ENCODE measurements at places on chromosomes 1 and 21.

GRCh38 chr1:113307771-113308445, 82.4 kb upstream of the MAGI3 start:
- no peak for DNase-seq

DNA sequence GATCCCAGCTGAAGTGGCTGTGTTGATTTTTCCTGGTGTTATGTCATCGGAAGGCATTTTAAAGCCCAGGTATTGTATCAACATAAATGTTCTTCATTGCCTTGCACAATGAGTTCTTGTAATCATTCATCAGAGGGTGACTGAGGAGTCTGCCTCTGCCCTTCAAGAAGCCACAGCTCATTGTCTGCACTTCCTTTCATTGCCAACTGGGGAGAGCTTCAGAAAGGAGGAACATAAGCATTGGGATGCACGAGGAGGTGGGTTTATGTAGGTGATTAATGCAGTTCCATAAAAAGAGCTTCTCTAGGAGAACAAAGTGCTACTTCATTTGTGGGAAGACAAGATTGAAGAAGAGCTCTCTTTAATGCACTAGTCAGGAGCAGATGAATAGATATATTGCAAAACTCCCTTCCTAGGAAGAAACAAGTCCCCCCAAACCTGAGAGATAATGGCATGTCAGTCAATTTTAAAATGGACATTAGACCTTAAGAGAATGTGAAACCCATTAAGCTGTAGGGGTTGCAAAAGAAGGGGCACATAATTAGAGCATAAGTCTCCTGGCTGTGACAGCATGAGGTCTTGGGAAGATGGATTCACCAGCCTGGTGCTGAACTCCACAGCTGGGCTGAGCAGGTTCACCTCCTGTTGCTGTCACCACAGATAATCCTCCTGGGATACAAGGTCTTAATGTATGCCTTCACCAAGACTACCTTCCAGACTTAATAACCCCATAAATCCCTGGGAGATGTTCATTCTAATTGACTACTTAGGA, 124.6 kb downstream of the BACH1 start:
- no peak for DNase-seq

DNA sequence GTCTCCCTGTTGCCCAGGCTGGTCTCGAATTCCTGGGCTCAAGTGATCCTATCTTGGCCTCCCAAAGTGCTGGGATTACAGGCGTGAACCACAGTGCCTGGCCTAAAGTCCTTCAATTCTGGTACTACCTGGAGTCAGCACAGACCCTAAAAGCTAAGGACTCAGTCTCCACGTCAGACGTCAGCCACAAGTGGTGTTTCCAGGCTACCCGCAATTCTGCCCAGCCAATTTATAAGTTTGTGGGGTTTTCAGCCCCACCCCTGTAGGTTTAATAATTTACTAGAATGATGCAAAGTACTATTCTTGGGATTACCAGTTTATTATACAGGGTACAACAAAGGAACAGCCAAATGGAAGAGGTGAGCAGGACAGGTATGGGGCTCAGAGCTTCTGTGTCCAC, 10.6 kb upstream of the DIP2A start:
- DNase-seq, result no peak

GRCh38 chr1:25795211-25795610, 4.8 kb upstream of the SELENON start:
- DNase-seq, result no peak

DNA sequence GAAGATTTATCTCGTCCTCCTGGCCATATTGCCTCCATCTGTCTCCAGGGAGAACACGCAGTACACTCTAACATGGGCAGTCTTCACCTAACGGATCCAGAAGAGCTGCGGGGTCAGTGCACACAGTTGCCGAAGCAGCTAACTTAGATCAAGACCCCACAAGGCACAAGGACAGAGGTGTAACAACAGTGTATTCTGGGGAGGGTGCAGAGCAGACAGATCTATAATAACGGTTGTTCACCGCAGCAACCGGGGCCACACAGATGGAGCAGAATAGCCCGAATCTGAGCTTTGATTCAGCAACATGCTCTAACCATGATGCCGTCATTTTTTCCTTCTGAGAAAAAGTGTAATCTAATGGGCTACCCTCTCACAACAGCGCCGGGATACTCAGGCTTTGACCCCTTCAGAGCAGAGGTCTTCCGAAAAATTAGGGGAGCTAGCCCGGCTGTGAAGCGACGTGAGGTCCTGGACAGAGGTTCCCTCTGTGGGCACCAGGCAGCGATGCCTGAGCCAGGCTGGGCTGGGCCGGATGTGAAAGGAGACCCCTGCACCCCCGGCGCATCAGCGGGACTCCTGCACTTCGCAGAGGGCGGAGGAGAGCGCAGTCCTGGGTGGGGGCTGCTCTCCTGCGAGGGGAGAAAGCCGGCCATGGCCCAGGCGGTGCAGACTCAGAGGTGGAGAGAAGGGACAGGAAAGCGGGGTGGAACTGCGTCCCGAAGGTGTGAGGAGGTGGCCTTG, 57.5 kb downstream of the BCL9 start:
- DNase-seq, result peak; percentile 6

DNA sequence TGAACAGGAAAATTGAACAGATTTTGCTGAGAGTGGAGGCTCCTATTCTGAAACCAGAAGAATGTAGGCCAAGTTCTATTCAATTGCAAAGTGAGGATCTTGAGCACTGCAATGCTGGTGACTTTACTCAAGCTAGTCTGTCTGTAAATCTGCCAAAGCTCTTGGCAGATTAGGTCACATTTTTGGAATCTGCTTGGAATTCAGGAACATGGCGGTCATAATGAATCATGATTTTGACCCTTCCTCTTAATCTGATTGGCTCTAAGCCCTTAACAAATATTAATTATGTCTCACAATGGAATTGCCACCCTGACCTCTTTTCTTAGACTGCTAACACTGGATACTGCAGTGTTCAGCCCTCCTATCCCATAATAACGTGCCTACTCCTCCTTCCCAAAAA, 7.2 kb upstream of the GNG12 start:
- no peak for DNase-seq

DNA sequence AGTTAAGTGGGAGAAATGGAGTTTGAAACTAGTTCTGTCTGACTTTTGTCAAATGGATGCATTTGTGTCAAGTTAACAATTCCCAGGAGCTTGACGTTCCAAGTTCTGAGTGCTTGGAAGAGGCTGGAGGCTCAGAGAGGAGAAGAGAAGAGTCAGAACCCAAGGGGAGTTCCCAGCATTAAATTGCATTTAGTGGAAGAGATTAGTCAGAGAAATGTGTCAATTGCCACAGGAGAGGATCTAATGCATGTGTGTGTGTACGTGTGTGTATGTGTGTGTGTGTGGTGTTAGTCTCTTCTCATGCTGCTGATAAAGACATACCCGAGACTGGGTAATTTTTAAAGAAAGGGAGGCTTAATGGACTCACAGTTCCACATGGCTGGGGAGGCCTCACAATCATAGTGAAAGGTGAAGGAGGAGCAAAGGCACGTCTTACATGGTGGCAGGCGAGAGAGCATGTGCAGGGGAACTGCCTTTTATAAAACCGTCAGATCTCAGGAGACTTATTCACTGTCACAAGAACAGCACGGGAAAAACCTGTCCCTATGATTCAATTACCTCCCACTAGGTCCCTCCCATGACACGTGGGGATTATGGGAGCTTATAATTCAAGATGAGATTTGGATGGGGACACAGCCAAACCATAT, 101.5 kb upstream of the TMEM51 start:
- DNase-seq, result no peak

- DNase-seq, result no peak
These were observed 64.1 kb downstream of the ANGPTL1 start for GRCh38 chr1:178806665-178807300.

DNA sequence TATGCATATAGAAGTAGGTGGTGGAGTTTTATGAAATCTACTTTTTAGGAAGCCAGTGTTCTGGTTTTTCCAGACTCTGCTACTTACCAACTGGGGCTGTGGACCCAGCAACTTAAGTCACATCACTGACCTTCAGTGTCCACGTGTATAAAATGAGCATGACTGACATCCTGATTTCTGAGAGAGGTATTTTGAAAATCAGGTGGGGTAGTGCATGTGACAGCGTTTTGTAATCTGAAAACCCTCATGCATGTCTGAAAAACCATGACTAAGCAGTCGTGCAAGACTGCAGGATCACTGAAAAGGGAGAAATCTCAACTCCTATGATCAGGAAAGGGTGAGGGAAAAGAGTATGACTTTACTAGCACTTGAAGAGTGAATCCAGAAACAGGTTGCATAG, 26.1 kb downstream of the CR1L start:
- DNase-seq, result no peak

- DNase-seq, result peak; percentile 6
These were observed 48.0 kb downstream of the ACTN2 start for GRCh38 chr1:236734141-236734765.

- no peak for DNase-seq
These were observed 49.9 kb downstream of the CHRM3 start for GRCh38 chr1:239436286-239436685.

- no peak for DNase-seq
These were observed 35.9 kb downstream of the URB1 start for GRCh38 chr21:32356874-32357395.

DNA sequence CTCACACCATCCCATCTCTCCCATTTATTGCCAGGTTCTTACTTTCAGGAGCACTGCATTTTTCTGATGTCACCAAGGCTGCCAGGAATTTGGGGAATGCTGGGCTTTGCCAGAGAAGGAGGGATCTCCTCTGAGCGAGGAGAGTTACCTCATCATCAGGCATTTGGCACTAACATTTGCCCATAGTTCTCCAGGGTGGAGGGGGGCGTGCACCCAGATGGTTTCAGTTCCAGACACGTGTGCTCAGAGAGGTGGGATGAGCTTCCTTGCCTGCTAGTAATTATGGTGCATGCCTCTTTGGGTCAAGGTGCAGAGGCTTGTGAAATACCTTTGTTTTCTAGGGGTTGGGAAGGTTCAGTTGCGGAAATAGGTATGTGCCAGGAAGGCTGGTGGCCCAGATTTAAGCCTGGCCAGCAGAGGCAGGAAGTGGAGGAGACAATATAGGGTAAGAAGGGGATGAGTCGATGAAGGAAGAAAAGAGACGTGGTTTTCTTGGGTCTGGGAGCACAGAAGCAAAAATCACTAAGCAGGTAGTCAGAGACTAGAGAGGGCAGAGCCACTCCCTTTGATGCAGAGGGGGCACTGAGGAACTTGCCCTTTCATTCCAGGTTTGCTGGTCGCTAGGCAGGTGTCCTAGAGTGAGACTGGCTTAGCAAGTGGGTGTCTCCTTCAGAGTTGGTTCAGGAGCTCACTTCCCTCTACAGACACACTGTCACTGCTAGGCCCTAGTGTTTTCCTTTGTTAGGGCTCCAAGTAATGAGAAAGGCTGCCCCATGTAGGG, 7.2 kb downstream of the TUFT1 start:
- no peak for DNase-seq

DNA sequence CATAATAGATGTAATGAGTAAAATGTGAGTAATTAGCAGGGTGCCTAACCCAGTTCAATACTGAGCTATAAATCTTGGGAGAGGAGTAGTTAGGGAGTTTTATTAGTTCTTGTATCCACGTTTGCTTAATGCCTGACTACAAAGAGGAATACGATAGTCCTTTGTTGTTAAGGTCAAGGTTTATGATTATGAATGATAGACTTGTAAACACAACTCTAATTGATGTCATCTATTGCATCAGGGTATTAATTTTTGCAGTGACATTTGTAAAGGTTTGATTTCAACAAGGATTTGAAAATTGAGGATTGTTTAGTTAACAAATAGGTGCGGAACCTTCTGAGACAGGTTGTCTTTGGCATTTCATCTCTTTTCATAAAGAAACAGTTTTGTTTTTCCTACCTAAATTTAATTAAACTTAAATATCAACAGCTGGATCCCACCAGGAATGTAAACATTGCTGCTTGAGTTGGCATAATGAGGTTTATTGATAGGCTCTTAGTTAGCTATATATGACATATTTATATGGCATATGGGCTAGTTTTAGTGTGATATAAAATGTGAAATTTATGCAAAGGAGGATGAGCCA, 9.7 kb downstream of the SOAT1 start:
- no peak for DNase-seq

DNA sequence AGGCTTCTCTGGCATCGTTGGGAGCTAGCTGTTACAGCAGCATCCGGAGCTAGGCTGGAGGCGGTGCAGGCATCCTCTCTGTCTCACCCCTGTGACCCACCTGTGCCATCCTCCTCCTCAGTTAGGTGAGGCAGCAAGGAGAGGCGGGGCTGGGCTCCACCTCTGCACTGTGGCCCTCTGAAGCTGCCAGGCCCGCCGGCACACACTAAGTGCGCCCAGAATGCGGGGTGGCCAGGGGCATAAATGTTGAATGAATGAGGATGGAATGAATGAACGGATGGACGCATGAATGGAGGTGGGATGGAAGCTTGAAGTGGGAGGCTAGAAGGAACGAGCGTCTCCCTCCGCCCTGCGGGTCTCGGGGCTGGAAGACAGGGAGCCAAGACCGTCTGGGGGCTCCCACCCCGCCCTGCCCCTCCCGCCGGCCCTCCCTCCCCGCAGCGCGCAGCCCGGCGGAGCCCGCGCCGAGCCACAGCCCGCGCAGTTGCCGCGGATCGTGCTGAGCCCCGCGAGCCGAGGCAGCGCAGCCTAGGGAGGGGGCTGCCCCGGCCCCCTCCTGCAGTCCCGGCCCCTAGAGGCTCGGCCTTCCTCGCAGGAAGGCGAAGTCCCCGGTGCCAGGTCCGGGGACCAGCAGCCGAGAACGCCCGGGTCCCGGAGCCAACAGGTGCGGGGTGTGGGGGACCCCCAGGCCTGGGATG, at the start of gene HCRTR1:
Gene HCRTR1, plus strand, starts transcription at position 472 of the 698 bp plus-strand sequence. CDS start 1,504 bp downstream, outside the sequence.
- no peak for DNase-seq

GRCh38 chr1:241939798-241940197, 17.8 kb upstream of the BECN2 start:
- no peak for DNase-seq

DNA sequence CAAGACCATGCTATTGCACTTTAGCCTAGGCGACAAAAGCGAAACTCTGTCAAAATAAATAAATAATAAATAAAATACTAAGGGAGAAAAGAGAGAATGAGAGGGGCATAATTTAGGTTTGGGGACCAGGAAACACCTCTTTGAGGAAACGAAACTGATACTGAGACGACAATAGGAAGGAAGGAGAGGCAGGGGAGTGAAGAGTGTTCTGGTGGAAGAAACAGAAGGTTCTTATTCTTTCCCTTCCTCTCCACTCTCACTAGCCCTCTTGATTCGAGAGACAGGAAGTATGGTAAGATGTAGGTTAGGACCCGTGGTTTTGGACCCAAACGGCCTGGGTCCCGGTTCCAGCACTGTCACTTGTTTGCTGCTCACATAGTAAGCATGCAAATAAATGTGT, 1.6 kb upstream of the NKAIN1 start:
- DNase-seq, result no peak

DNA sequence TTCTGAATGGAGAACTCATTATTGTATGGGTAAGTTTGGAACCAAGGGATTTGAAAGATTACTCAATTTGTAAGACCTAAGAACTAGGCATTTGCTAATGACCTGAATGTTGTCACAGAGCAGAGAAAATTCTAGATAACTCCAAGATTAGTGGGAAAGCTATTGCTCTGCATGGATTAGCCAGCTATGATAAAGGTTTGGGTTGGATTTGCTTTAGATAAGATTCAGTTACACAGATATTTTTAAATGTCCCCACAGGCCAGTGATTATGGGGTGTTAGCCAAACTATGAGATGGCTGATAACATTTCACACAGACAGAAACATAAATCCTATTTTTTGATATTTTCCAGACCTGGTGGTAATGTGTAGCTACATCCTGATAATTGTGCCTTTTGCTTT, 88.2 kb downstream of the NTPCR start:
- DNase-seq, result no peak
